Right ventricle myocardium inferior (tissue), 1 donor: ENCODE measurements at places on chromosomes 7 and 10.
A peak's percentile ranks its signal among the peaks of the same experiment; 100 is the strongest.

GRCh38 chr10:63672491-63672890 lies 151.3 kb downstream of the REEP3 start:
- no peak for DNase-seq

GRCh38 chr10:82377608-82378007 lies 502.6 kb downstream of the NRG3 start:
- DNase-seq = no peak

DNA sequence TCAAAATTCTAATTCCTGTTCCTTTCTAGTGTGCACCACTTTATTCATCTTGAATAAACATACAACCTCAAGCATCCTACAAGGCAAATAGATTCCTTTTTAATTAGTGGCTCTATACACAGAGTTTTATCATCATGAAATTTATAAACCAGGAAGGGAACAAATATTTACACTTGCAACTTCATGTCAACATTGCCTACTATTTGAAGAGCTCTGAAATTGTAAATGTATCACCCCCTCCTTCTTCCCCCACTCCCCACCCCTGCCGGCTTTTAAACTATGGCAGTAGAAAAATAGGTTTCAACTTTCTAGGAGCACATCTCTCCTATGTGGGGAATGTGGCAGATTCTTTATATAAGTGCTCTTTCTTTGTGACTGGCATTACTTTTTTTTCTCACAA lies 49.6 kb downstream of the KAT6B start:
- no peak for DNase-seq

- DNase-seq = no peak
These were observed 7.7 kb upstream of the KCNK18 start for GRCh38 chr10:117189557-117189956.

GRCh38 chr10:51014680-51015389 lies 59.5 kb upstream of the PRKG1 start:
- DNase-seq = no peak

DNA sequence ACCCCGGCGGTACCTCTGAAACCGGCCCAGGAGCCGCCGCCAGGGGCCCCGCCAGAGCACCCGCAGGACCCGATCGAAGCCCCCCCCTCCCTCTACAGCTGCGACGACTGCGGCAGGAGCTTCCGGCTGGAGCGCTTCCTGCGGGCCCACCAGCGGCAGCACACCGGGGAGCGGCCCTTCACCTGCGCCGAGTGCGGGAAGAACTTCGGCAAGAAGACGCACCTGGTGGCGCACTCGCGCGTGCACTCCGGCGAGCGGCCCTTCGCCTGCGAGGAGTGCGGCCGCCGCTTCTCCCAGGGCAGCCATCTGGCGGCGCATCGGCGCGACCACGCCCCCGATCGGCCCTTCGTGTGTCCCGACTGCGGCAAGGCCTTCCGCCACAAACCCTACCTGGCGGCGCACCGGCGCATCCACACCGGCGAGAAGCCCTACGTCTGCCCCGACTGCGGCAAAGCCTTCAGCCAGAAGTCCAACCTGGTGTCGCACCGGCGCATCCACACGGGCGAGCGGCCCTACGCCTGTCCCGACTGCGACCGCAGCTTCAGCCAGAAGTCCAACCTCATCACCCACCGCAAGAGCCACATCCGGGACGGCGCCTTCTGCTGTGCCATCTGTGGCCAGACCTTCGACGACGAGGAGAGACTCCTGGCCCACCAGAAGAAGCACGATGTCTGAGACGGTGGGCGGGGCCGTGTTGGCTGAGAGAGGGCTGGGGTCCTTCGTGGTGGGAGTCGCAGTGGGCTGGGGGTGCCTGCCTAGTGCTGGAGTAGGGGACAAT lies 3.8 kb downstream of the REPIN1 start:
- DNase-seq = no peak

DNA sequence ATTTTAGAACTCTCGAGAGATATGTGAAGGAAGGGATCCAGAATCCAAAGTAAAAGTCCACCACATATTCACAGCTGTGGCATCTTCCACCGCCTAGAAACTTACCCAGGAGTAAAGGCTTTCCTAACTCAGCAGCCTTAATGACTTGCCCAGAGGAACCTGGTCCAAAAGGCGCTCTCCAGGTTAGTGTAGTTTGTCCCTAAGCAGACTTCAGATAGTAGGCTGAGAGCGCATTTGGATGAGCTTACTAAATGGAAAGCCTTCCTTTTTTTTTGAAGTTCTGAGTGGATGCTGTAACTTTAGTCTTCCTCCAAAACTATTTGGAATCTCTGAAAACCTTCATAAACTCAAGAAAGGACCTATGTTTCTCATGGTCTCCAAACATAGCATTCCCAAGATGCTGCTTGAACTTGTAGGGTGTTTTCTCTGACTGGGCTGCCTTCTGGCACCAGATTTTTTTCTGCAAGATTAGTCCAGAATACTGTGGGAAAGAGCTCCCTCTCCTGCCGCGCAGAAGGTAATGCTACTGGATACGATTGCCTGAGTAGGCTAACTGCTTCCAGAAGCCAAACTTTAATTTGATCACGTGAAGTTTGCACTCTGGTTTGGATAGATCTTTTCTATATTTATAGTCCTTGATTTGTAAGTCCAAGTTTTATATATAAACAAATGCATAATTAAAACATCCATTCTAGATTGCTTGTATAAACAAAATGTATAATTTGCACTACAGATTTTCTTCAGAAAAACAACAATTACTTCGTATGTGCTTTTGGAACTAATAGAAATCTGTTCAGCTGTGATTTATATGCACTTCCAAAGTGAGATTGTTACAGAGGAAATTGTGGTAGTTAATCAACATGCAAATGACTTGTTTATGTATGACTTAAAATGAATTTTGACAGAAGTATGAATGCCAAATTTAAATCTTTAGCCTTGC lies 19.6 kb upstream of the GPR37 start:
- no peak for DNase-seq

- no peak for DNase-seq
These were observed 23.5 kb upstream of the ORC5 start for GRCh38 chr7:104231054-104232046.

DNA sequence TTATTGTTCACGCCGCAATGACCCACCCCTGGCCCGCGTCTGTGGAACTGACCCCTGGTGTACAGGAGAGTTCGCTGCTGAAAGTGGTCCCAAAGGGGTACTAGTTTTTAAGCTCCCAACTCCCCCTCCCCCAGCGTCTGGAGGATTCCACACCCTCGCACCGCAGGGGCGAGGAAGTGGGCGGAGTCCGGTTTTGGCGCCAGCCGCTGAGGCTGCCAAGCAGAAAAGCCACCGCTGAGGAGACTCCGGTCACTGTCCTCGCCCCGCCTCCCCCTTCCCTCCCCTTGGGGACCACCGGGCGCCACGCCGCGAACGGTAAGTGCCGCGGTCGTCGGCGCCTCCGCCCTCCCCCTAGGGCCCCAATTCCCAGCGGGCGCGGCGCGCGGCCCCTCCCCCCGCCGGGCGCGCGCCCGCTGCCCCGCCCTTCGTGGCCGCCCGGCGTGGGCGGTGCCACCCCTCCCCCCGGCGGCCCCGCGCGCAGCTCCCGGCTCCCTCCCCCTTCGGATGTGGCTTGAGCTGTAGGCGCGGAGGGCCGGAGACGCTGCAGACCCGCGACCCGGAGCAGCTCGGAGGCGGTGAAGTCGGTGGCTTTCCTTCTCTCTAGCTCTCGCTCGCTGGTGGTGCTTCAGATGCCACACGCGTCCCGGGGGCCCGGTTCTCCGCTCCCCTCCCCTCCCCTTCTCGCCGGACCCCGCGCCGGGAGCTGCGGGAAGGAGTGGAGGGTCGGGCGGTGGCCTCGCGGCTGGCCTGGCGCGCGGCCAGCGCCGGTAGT lies at the start of gene CBX3:
CBX3 (plus strand) TSS at position 499 of the 772 bp plus-strand sequence. CDS start 1,254 bp downstream, outside the sequence.
- peak; percentile 93 for DNase-seq

- DNase-seq = no peak
These were observed 45.4 kb downstream of the SLC13A1 start for GRCh38 chr7:123154231-123154860.

DNA sequence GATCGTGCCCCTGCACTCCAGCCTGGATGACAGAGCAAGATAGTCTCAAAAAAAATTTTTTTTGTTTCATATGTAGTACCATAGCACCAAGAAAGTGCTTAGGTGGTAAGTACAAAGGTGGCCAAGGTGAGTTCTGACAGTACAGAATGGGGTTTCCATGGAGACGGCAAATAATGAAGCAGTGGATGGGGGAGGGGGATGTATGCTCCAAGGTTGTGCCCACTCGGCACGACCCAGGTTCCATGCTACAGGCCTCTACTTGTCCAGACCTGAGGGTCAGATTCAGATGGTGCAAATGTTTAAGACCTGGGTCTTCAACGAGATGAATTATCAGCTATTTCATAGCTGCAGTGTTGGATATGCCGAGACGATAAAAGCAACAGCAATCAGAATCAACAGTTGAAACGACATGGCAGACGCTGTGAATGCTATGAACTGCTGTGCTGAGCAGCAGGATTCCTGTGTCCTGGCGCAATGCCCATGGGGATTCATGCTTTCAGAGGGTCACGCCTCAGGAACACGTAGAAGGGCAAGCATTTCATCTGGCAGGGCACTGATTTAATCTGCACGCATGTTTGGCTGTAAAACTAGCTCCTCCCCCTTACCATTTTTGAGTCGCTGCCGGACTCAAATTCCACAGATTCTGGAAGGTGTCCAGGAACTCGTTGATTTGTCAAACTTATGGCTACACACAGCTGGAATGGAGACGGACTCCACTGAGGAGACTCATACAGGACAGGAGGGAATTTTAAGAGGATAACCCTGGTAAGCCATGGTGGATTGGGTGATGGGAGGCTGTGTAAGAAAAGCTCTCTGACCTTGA lies 256.5 kb downstream of the FRMD4A start:
- DNase-seq = peak; percentile 88

GRCh38 chr10:23694446-23694920 lies 255.6 kb downstream of the OTUD1 start:
- DNase-seq = no peak

- DNase-seq = no peak
These were observed 114.9 kb downstream of the IPMK start for GRCh38 chr10:58152673-58153263.

GRCh38 chr7:7595451-7595850 lies 28.8 kb downstream of the MIOS start:
- no peak for DNase-seq

GRCh38 chr10:101161494-101162299 lies 30.6 kb downstream of the TLX1 start:
- DNase-seq = peak; percentile 82

DNA sequence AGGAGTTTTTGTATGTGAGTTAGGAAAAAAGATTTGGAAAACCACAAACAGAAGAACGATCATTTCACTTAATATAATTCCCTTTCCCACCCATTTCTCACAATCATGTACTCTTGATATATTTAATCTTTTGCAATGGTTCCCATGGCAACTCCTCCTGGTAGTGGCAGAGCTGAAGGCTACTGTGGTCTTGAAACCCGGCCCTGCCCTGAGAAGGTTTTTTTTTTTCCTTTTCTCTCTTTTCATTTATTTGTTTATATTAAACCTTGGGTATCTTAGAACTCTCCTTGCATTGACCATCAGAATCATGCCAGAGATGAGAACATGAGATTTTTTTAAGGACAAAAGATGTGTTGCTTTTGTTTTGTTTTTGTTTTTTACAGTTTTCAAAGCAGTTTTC lies 566.1 kb upstream of the NRP1 start:
- DNase-seq = no peak

DNA sequence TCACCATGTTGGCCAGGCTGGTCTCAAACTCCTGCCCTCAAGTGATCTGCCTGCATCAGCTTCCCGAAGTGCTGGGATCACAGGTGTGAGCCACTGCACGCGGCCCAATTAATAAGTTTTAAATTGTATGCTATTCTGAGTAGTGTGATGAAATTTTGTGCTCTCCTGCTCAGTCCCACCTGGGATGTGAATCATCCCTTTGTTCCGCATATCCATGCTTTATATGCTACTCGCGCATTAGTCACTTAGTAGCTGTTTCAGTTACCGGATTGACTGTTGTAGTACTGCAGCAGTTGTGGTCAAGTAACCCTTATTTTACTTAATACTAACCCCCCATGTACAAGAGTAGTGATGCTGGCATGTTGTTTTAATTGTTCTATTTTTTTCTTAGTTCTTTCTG lies 47.3 kb upstream of the OIT3 start:
- DNase-seq = no peak

- DNase-seq = no peak
These were observed 186.8 kb downstream of the PHTF2 start for GRCh38 chr7:77985232-77985973.

- no peak for DNase-seq
These were observed 443 bp downstream of the RNF32 start for GRCh38 chr7:156640949-156641485.

DNA sequence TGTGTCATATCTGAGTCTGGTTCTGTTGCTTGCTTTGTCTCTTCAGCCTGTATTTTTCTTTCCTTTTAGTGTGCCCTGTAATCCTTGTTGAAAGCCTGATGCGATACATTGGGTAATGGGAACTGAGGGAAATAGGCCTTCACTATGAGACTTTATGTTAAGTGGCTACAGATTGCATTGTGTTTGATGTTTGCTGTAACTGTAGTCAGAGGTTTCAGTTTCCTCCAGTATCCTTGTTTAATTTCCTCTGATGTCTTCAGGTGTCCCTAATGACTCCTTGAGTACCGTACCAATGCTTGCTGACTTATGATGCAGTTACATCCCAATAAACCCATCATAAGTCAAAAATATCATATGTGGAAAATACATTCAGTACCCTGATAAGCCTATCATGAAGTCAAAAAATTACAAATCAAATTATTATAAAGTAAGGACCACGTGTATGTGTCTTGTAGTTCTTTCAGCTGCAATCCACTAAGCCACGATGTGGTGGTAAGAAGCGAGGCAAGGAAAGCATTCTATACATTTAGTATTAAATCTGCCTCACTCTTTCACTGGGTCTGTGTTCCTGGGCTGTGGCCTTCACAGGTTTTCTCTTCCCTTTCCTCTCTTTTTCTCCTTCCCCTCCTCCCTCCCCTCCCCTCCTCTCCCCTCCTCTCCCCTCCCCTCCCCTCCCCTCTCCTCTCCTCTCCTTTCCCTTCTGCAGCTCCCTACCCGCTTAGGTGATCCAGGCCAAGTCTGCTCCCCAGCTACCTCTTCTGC lies 13.3 kb upstream of the GIMAP6 start:
- no peak for DNase-seq

GRCh38 chr7:132075515-132075914 lies 500.8 kb downstream of the PLXNA4 start:
- no peak for DNase-seq

GRCh38 chr7:135930565-135931461 lies 46.3 kb downstream of the MTPN start:
- DNase-seq = no peak

- no peak for DNase-seq
These were observed 56.9 kb upstream of the AOAH start for GRCh38 chr7:36781011-36781738.
